ENCODE measurements at places on chromosomes 2 and 18.

DNA sequence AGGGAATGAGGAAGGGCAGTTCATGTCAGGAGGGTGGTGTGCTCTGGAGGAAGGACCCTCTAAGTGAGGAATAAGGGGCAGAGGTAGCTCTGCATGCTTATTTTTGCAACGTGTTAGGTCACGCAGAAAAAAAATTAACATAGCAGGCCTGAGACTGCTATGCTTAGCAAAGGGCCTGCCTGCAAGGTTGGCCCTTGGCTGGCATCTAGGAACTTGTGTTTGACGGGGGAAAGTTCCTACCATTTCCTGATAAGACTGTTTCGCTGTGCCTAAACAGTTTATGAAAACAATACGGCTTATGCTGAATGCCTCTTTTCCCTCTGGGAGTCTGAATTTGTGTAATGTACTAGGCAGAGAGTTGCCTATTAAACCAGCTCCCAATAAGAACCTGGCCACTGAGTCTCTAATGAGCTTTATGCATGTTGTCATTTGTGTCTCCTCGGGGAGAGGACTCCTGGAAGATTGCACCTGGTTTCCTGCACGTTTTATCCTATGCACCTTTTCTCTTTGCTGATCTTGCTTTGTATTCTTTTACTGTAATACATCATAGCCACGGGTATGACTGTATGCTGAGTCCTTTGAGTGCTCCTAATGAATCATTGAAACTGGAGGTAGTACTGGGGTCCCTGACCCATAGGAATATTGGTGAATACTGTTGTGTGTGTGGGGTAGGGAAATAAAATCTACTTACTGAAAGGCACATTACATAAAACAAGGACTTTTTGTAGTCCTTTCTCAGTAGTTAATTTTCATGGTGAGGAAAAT is 169.0 kb downstream of the PRPF40A start:
- no peak for DNase-seq

- DNase-seq = peak; percentile 58
Observed at GRCh38 chr18:49072524-49072934, 121.8 kb upstream of the SMAD7 start.

- DNase-seq = no peak
Observed at GRCh38 chr2:68710756-68711155, 23.9 kb upstream of the ARHGAP25 start.

DNA sequence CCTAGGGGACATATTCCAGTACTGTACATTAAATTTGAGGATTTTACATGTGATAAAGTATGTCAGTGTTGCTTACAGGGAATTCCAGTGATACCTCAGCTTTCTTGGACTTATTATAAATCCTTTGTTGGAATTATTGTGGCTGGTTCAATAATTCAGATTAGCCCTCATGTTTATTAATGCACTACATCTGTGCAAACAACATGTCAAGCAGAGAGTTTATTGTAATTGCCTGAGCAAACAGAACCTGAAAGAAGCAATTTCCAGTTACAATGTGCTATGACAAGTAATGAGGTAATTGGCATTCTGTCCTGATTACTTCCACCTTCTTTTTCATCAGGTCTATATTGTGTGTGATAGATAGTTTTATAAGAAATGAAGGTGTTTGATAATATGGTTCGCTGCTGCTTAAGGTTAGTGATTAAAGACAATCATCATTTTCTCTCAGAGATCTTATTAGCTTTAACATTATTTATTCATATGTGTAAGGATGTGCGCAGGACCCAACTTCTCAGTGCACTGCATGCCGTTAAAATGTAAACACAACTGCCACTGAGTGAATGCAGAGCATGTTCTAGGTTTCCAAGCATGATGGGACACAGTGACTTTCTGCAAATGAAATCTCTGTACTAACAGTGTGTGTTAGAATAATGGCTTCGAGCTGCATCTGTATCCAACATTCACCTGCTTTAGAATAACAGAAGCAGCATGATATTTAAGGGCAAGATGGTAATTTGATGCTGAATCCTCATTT is 973.7 kb upstream of the POU3F3 start:
- DNase-seq = no peak

GRCh38 chr2:126399001-126399400 is 257.0 kb upstream of the GYPC start:
- DNase-seq = no peak

DNA sequence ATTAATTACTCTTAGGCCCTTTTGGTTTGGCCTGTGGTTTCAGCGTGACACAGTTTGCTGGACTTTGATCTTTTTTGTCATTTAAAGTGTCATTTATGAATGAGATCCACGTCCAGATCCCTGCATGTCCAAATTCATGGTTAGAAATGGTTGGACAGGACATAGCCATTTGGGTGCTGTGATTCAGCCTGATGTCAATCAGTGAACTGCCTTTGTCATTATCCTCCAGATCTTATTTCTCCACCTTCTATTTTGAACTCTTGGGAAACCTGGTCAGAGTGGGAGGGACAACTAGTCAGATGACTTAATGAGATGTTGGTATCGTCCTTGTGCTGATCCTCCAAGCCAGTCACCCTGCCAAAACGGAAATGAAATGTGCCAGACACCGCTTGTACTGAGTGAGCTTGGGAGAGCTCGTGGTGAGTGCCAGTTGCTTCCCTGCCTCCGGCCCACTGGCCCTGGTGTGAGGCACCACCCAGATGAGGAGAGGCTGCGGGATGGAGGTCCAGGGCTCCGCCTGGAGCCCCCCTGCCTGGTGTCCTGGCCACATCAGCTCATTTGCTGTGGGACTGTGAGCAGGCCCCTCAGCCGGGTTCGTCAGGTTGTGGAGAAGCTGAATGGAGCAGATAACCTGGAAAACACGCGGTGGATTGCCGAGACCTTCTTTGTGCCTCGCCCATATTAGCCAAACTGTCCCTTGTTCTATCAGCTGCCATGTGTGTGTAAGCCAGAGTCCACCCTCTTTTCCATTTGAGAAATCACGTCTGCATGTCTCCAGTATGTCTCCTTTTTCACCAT is 70.1 kb downstream of the DGKD start:
- no peak for DNase-seq

- DNase-seq = no peak
Observed at GRCh38 chr2:54422072-54422581, 34.0 kb upstream of the SPTBN1 start.

GRCh38 chr18:24584813-24585212 is 124.4 kb downstream of the HRH4 start:
- no peak for DNase-seq

- no peak for DNase-seq
Observed at GRCh38 chr2:120435671-120436459, 89.9 kb downstream of the INHBB start.

- DNase-seq = no peak
Observed at GRCh38 chr18:73895701-73896100, 251.9 kb downstream of the FBXO15 start.

DNA sequence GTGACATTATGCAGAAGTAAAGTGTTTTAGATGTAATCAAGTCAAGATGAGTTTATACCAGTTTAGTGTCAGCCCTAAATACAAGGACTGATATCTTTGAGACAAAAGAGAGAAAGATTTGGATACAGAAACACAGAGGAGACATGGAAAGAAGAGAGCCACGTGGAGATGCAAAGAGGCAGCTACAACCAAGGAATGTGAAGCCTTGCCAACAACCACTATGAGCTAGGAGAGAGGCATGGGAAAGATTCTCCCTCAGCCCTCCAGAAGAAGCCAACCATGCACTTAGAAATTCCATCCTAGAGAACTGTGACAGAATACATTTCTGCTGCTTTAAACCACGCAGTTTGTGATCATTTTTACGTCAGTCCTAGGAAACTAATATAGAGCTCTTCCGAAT is 217.2 kb downstream of the DOK6 start:
- DNase-seq = peak; percentile 86

DNA sequence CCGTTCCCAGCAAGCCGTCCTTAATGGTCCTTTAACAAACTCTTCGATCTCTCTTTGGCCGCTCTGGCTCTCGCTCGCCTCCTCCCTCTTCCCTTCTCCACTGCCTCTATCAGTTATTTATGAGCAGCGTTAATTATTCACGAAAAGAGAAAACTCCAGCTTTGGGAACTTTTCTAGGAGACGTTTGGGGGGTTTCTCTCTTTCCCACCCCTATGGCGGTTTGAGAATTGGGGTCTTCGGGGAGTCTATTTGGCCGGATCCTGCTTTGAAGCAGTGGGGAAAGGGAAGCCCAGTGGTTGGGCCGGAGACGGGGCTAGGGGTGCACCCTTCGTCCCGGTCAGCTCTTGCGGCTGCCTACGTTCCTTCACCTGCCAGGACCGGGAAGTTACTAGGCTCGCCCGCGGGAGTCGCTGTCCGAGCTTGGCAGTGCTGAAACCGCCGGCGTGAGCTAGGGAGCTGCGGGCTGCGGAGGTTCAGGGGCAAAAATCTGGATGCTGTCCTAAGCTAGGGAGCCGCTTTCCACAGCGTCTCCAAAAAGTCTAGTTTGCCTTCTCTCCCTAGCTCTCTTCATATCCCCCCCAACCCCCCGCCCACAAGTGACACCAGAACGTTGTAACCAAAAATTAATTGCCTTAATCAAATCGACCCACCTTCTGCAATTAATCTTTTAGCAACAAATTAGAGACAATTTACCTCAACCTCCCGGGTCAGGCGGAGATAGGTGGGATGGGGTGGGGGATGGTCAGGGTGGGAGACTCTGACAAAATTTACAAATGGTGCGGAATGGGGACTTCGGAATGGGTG is 8.9 kb upstream of the SKOR2 start:
- DNase-seq = peak; percentile 32

DNA sequence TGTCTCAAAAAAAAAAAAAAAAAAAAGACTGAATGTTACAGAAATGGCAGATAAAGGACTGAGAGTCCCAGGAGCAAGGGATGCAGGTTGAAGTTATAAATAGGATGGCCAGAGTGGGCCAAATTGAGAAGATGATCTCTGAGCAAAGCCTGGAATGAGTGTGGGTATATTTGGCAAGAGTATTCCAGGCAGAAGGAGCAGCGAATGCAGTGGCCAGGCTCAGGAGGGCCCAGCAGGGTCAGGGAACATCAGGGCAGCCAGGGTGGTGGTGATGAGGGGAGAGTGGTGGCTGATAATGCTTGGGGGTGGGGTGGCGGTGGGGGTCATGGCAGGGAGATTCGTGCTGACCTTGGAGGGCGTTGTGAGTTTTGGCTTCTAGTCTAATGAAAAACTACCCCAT is 141.3 kb upstream of the AGAP1 start:
- DNase-seq = no peak

DNA sequence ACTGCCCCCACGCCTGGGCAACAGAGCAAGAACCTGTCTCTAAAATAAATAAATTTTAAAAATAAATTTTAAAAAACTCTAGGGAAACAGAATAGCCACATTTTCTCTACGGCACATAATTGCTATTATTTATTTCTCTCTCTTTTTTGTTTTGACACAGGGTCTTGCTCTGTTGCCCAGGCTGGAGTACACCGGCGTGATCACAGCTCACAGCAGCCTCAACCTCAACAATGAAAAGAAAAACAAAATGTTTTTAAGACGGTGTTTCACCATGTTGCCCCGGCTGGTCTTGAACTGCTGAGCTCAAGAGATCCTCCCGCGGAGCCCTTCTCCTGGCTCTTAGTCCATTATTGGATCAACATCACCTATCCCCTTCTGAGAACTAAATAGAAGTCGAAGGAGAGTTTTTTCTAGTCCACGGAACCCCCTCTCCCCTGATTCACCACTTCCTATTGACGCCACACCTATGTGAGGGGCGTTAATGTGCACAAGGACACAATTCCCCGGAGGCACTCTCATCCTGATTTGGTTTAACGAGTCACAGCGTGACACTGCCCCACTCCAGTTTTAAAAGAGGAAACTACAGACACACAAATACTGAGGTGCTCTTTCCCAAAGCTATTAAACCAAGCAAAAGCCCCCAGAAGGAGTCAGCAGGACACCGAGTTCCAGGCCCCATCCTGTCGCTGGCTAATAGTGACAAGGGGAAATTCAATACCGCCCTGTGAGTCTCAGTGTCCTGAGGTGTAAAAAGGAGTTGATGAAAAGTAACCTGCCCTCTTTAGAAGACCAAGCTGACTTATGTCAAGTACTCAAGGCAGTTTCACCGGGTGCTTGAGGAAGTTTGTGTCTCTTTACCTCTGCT is 1.1 kb downstream of the NPC1 start:
- DNase-seq = peak; percentile 51

GRCh38 chr2:241673797-241674725 is 12.6 kb downstream of the DTYMK start:
- no peak for DNase-seq

- no peak for DNase-seq
Observed at GRCh38 chr2:28406276-28407096, 13.8 kb downstream of the FOSL2 start.

- no peak for DNase-seq
Observed at GRCh38 chr2:190980630-190981209, 33.3 kb downstream of the STAT1 start.

DNA sequence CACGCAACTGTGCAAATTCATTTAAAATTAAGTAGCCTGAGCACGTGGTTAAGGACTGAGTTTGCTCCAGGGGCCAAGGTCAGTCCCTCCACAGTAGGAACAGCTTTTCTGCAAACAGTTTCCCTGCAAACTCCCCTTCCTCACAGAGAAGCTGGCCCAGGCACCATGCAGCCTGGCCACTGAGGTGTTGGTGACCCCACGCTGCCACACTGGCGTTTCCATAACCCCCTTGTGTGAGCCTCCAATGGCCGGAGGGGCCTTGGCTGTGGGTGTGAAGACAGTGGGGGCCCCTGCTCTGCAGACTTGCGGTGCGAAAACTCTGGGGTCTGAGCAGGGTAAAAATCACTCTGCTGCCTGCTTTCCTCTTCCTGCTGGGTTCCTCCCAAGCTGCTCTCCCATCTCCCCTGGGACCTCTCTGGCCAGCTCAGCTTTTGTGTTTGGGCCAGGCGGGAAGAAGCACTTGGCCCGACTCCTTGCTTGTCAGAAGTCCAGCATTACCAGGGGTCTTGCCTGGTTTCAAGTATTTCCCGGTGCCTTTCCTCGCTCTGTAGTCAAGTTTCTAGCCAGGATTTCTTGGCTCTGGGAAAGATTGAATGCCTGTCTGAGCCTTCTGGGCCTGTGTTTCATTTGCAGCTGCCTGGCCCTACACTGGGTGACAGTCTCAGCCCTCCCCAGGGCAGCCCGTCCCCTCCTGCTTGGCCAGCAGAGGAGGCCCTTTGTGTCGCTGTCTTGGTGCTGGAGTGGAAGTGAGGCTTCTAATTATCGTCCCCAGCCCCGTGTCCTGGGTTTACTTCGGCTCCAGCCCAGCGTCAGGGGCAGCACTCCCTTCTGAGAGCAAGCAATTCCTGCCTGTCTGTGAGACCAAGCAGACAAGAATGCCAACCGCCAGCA is 131.4 kb upstream of the SLC1A4 start:
- DNase-seq = peak; percentile 57

DNA sequence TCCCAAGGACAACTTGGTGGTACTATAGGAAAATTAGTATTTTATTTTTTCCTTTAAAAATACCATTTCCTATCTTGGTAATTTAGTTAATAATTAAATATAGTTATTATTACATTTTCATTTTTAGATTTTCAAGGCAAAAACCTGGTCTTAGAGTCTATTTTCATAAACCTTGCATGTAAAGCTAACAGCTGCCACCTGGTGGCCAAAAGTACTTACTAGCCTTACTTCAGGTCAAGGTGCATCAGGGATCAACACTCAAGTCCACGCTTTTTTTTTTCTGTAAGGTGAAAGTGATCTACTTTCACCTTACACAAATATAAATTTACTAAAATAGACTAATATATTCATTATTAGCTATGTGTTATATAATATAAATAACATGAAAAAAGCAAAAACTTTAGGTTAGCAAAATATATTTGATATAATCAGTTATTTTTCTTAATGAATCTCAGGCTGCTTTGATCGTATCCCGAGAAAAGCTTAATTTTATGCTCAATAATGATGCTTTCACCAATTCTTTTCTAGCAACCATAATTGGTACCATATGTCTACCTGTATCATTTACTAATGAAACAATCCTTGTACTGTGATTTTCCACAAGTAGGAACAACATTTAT is 62.5 kb downstream of the RELCH start:
- DNase-seq = peak; percentile 87

- DNase-seq = no peak
Observed at GRCh38 chr2:18664421-18664820, 75.1 kb upstream of the NT5C1B start.
